ENCODE measurements at places on chromosomes 1 and 21.

- no peak for DNase-seq
Observed at GRCh38 chr1:14997646-14998276, 155.8 kb upstream of the TMEM51 start.

GRCh38 chr1:157090196-157090647, 9.4 kb downstream of the ETV3L start:
- peak; percentile 95 for DNase-seq

GRCh38 chr1:198465201-198466144, 75.0 kb downstream of the ATP6V1G3 start:
- DNase-seq, result peak; percentile 45

DNA sequence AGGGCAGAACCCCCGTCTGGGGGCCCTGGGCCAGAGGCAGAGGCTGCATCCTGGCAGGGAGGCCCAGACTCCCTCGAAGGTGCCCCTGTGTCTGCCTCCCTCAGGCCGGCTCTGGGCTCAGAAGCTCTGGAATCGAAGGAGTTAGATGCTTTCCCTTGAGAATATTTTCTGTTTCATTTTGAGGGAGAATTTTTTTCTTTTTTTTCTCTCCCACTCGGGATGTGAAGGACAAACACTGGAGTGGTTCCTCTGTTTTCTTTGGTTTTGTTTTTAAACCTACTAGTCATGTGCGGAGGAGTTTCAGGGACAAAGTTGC, 44.7 kb downstream of the PRDM16 start:
- no peak for DNase-seq
